ENCODE measurements at places on chromosomes 4 and X. TPM values are rescaled to one million over a fixed set of nuclear protein-coding genes. Genes with fewer than 3 reads are reported as not detected.

Gene RHOXF2B
- not detected for total RNA-seq

Gene BTK
- total RNA-seq, result not detected

Gene TMEM187
- total RNA-seq, result 6.5 TPM

Gene FAM114A1
- total RNA-seq, result 215 TPM

Gene TRIM60
- not detected for total RNA-seq

Gene HSFX2
- 0.40 TPM for total RNA-seq

Gene JCHAIN
- 1.3 TPM for total RNA-seq

Gene LRP2BP
- 1.6 TPM for total RNA-seq

Gene KIT
- 7.3 TPM for total RNA-seq

Gene DSPP
- not detected for total RNA-seq

Gene MAP3K15
- total RNA-seq, result 0.13 TPM

Gene ADGRG2
- total RNA-seq, result under 0.01 TPM

Gene FGFBP2
- total RNA-seq, result not detected

Gene TEX13D
- not detected for total RNA-seq

Gene SLIT2
- total RNA-seq, result 2.2 TPM

Gene SUPT20HL2
- not detected for total RNA-seq

Gene CNKSR2
- total RNA-seq, result 1.0 TPM

Gene KLHL8
- 12.5 TPM for total RNA-seq

Gene ATP2B3
- total RNA-seq, result not detected

Gene S100P
- not detected for total RNA-seq

Gene DCX
- total RNA-seq, result not detected

Gene MAGEC2
- total RNA-seq, result not detected

Gene SEC31A
- 225 TPM for total RNA-seq

Gene MYOZ2
- total RNA-seq, result 0.08 TPM

Gene UGT2B11
- not detected for total RNA-seq

Gene PARM1
- total RNA-seq, result 0.65 TPM

Data from epithelial cell of alveolus of lung (primary cell).